ENCODE measurements at places on chromosomes 5 and 9.

- DNase-seq: no peak
Observed at GRCh38 chr5:95631255-95631958, 11.5 kb downstream of the GPR150 start.

GRCh38 chr5:155872629-155873220 lies 454.2 kb upstream of the SGCD start:
- no peak for DNase-seq

GRCh38 chr9:129343424-129344375 lies 165.6 kb upstream of the IER5L start:
- no peak for DNase-seq

DNA sequence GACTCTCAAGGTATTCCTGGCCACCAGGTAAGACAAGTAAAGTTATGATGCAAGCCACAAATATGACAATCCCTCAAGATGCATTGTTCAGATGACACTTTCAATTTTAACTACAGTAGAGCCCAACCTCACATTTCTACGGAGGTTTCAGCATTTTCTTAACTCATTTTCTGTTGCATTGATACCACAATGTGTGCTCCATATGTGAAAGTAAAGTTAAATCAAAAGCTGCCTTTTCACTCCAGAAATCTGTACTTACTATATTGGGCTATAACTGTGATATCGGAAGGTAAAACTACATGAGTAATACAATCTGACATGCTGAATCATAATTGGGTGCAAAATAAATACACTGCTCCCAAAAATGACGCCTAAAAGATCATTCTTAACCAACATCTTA lies 333.6 kb upstream of the MEF2C start:
- DNase-seq: no peak

DNA sequence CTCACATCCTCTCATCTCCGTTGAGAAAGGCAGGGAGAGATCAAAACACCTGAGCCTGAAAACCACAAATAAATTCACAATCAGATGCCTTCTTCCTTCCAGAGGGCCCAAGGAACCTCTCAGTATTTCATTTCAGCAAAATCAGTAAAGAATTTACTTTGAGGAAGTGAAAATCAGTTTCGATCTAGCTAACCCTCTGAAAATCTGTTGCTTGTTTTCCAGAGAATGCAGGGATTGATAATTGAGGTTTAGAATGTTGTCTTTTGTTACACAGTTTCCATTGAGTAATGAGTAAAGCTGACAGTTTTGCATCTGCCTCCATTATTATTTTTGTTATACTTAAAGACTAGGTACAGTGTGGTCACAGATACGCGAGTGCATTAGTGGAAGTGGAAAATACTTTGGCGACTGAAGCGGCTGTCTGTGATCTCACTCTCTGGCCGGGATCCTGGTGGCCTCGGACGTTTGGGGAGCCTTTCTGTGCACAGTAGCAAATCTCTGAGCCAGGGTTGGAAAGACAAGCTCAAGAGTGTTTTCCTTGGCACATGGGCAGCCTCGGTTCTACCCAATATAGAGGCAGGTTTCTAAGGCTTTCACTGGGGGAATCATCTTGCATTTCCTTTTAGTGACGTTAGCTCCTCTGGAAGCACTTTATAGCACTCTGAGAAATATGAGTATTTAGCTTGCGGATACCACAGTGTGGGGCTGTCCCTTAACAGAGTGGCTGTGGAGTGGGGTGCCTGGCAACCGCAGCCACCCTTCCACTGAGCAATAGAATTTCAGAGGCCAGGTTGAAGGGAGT lies 32.2 kb upstream of the ANGPTL2 start:
- DNase-seq: no peak

- DNase-seq: no peak
Observed at GRCh38 chr9:96040591-96041461, 165.3 kb downstream of the ERCC6L2 start.

GRCh38 chr5:135989686-135990085 lies 34.9 kb upstream of the LECT2 start:
- no peak for DNase-seq

DNA sequence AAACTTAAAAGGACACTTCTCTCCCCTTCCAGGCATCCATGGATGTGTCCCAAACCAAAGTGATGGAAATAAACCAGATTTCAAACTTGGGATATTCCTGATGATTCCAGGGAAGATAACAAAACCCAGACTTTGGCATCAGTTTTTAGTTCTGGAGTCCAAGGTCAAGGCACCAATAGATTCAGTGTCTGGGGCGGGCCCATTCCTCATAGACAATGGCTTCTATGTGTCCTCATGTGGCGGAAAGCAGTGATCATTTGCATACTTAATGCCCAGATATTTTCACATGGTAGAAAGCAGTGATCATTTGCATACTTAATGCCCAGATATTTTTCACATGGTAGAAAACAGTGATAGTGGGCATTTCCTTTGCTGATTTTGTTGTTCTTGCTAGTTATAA lies 151.4 kb upstream of the DAP start:
- DNase-seq: no peak

- no peak for DNase-seq
Observed at GRCh38 chr9:14415947-14416346, 102.0 kb upstream of the NFIB start.

GRCh38 chr9:72749276-72749675 lies 203.6 kb downstream of the ALDH1A1 start:
- no peak for DNase-seq

- no peak for DNase-seq
Observed at GRCh38 chr5:109929911-109930310, 240.2 kb downstream of the MAN2A1 start.

DNA sequence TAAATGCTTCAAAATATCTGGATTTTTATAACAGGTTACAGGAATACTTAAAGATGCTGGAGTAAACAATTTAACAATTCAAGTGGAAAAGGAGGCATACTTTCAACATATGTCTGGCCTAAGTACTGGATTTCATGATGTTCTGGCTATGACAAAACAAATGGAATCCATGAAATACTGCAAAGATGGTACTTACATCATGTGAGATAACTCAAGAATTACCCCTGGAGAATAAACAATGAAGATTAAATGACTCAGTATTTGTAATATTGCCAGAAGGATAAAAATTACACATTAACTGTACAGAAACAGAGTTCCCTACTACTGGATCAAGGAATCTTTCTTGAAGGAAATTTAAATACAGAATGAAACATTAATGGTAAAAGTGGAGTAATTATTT lies 35.6 kb downstream of the SLC30A5 start:
- no peak for DNase-seq

DNA sequence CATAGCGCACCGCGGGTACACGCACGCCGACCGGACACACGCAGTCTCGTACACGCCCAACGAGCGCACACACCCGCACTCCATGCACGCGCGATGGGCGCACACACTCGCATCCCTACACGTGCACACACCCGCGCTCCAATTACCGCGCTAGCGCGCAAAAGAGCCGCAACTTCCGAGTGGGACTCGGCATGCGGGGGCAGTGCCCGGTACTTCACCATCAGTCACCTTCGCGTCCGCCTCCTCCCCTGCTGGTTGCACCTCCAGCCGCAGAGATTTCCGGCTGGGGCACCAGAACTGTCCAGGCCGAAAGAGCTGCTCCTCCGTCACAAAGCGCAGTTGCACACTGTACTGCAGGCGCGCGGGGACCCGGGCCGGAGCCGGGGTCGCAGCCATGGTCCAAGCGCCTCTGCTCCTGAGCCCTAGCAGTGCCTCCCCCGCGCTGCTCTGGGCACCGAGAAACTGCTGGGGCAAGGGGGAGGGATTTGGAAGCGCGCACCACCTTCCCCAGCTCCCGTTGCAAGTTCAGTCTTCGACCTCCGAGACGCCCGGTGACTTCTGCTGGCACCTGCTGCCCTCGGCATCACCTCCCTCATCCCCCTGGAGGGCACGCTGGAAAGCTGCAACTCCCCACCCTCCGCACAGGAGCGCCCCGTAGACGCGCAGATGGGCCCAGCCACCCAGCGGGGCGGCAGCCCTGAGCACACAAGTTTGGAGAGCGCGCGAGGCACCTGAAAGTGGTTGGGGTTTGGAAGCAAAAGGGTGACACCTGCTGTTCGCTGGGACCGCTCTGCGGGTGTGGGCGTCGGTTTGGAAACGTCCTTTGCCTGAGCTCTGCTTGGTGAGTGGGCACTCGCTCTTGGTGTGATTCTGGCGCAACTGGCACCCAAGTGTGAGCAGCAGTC lies 337.4 kb upstream of the PUM3 start:
- DNase-seq: no peak

DNA sequence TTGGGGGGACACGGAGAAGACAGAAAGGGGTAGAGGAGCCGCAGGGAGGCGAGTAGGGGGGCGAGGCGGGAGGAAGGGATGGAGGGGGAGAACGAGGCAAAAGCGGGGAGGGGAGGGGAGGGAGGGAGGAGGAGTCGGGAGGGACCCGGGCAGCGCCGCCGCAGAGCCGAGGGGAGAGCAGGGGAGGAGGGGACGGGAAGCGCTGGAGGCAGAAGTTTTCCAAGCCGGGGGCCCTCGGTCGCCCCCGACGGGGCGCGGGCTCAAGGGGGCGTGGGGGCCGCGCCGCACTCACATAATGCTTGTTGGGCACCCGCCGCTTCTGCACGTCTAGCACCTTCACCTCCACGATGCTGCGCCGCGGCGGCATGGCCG lies 353 bp downstream of the SH3PXD2B start:
- DNase-seq: no peak

- DNase-seq: no peak
Observed at GRCh38 chr5:79200573-79201183, 35.3 kb upstream of the JMY start.

- DNase-seq: no peak
Observed at GRCh38 chr5:37109338-37109737, 139.8 kb downstream of the CPLANE1 start.

- no peak for DNase-seq
Observed at GRCh38 chr9:92108122-92108521, 7.1 kb downstream of the SPTLC1 start.

DNA sequence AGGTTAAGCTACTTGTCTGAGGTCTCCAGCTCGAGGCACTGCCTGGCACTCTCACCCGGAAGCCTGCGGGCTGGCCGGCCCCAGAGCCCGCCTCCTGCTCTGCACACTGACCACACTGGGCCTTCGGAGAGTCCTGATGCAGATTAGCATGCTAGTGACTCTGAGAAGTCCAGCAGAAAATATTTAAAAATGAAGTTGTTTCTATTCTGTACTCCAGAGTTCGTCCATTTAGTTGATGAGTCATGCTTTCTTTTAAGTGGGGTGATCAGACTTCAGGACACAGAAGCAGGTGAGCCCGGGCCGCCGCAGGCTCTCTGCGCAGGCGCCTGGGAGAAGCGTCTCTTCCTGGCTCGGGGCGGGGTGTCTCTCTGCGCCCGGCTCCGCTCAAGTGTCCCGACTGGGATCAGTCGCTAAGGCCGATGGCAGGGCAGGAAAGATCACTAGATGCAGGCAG lies 32.5 kb downstream of the FAM240B start:
- DNase-seq: peak; percentile 7

- DNase-seq: no peak
Observed at GRCh38 chr5:133049726-133050048, 2.1 kb upstream of the HSPA4 start.

DNA sequence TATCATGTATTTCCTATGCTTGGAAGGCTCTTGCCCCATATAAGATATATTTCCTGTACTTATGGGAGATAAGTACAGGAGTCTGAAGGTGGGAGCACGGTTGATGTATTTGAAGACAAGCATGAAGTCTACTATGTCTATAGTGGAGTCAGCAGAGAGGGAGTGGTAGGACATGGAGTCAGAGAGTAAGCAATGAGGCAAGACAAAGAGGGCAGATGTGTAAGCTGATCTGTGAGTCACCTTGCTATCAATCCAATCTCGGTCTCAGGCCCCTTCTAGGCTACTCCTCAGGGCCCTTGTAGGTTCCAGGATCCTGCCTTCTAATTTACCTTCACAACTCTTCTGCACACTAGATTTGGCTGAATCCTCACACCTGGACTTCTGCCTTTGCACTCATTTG lies 105.5 kb downstream of the MACIR start:
- DNase-seq: no peak

GRCh38 chr5:146390469-146390868 lies 51.8 kb downstream of the POU4F3 start:
- no peak for DNase-seq

DNA sequence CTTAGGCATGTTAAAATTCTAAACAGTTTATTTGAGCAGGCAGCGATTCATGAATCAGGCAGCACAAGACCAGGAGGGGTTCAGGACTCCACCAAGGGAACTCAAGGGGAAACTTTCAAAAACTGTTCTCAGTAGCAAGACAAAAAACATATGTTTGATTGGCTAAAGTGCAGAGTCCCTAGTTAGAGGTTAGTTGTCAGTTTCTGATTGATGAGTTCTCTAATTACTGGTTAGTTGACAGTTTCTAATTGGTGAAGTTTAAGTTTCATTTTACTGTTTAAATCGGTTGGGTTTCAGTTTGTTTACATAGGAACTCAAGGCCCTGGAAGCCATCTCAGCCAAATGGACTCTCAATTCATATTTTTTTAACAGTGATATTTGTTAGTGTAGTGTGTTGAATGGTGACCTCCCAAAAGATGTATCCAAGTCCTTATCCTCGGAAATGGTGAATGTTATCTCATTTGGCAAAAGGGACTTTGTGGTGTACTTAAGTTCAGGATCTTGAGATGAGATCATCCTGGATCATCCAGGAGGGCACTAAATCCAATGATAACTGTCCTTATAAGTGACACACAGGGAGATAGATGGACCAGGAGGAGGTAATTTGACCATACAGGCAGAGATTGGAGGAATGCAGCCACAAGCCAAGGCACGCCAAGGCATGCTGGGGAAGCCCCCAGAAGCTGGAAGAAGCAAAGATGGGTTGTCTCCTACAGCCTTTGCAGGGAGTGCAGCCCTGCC lies 219.2 kb upstream of the RAI14 start:
- no peak for DNase-seq

GRCh38 chr5:137056676-137057075 lies 442.4 kb downstream of the SPOCK1 start:
- no peak for DNase-seq

- no peak for DNase-seq
Observed at GRCh38 chr5:64831996-64832395, 63.3 kb downstream of the CWC27 start.

DNA sequence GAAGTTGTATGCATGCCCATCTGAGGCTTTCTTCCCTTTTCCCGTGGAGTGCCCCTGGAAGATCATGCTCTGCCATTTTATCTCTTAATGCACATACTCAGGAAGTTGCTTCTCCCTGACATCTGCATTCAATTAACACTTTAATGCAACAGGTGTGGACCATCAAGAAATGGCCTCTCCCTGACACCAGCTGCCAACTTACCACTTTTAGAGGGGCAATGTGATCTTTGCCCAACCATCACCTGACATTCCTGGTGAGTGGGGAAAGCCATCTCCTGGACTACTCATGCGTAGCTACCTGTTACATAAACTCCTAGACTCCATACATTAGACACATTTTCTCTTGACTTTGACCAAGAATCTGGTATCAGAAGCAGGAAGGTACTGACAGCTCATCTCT lies 1450.4 kb upstream of the CDH9 start:
- no peak for DNase-seq

- no peak for DNase-seq
Observed at GRCh38 chr5:100566382-100567141, 31.4 kb downstream of the FAM174A start.

DNA sequence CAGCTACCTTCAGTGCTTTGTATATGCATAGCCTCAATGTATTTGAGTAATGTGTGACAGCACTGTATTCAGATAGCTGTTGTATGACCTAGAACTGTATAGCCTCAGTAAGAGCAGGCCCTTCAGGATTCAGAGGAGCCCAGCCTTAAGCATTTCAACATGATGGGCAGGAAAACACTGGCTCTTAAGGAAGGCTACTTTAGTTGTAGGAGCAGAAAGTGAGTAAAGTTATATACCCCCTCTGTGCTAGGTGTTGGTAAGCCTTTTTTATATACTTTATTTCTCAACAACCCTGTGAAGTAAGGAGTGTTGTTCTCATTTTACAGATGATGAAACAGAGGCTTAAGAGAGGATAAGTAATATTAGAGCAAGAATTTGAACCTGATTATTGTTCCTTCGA lies 1.5 kb upstream of the GPR21 start:
- no peak for DNase-seq

Measured in stimulated activated CD8-positive, alpha-beta memory T cell treated with anti-CD3 and anti-CD28 coated beads, Interleukin-7, amount 100 ng/mL, for 4 hours (primary cell).